ENCODE measurements at places on chromosomes 4 and X.

DNA sequence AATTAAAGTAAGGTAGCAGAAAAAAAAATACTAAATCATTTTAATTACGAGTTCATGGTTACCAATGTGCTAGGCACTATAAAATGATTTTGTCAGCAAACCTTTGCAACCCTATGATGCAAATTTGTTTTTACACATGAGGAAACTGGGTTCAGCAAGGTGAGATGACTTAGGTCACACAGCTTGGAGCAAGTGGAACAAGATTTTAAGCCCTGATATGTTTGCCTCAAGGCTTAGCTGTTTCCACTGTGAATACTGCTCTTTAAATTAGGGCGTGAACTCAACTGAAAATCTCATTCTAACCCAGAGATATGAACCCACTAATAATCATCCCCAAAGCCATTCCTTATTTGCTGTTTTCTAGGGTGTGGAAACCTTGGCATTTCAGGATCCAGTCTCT is 86.3 kb downstream of the CEP44 start:
- DNase-seq = no peak

DNA sequence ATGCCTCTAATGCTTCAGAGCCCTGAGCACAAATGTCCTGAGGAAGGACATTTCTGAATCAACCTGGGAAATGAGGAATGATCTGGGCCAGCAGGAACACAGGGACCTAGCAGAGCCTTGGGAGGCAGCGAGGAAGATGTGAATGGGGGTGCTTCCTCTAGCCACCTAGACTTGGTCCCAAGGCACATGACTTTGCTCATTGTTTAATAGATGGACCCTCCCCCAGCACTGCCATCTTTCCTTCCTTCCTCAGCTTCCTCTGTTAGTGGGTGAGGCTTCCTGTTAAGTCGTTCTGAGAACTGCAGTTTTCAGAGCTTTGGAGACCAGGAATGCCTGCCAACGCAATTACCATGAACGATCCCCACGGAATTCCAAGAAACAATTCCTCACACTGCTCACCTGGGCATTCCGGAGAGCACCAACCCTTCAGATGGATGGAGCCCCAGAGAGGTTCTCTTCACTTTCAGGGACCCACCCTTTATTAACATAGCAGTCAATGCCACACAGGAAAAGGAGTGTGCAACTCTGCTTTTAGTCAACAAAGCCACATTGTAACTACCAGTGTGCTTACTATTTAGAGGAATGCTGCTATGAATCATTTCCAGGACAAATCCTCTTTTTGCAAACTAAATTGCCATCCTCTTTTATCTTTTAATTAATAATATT is 48.5 kb upstream of the STIM2 start:
- DNase-seq = no peak

- no peak for DNase-seq
Observed at GRCh38 chr4:183078634-183079033, 20.4 kb upstream of the WWC2 start.

DNA sequence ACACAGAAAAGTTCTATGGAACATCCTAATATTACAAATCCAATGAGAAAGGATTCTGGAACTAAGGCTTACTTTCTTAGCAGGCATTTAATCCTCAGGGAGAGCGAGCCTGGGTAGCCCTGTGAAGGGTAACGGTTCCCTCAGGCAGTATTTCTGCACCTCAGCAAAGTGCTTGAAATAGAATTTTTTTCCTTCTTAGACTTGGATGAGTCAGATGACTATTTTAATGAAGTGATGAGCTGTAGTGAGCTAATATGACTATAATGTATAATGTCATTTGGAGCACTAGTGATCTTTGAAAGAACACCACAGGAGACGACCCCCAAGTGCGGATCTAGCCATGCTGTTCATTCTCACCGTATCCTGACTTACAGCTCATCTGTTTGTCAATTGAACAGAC is 493.0 kb upstream of the FAM241A start:
- DNase-seq = no peak

Data from NCI-H1436 (cell line).